B cell (primary cell): ENCODE measurements at places on chromosomes 1 and 21. TPM values are rescaled to one million over a fixed set of nuclear protein-coding genes. Genes with fewer than 3 reads are reported as not detected.
A peak's percentile ranks its signal among the peaks of the same experiment; 100 is the strongest.

DNA sequence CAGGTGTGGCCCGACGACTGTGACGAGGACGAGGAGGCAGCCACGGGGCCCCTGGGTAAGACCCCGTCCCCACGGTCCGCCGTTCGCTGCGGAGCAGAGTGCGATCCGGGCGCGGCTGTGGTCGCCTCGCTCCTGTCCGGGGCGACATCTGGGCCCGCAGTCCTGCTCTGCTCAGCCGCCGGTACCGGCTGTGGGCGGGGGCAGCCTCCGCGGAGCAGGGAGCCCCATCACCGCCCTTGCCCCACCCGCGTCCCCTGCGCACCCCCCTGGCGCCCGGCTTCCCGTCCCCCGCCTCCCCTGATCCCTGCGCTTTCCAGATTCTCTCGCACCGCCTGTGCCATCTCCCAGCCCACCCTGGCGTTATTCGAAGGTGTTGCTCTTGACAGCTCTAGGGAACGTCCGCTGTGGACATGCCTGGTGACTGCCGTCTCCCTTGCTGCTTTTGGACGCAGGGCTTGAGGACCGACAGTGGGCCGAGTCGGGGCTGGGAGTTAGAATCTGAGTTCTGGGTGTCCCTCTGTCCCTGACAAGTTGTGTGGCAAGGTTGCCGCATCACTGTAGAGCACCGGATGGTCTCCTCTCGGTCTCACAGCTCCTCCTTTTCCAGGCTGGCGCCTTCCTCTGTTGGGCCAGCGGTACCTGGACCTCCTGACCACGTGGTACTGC lies 596 bp downstream of the TOR3A start:
- H3K27me3 ChIP-seq, result no peaks in the 10 kb centered on the region
- H3K36me3 ChIP-seq, result peaks cover 1% of the 10 kb centered on the region
- H3K4me3 ChIP-seq, result peak overlapping the region; percentile 78
- H3K4me1 ChIP-seq, result peaks cover 45% of the 10 kb centered on the region
- H3K27ac ChIP-seq, result peak overlapping the region; percentile 94
- peak; percentile 65 for DNase-seq

- H3K4me1 ChIP-seq, result no peaks in the 10 kb centered on the region
- H3K4me3 ChIP-seq, result no peak overlapping the region
- H3K36me3 ChIP-seq, result no peaks in the 10 kb centered on the region
- H3K27ac ChIP-seq, result no peak overlapping the region
- H3K27me3 ChIP-seq, result no peaks in the 10 kb centered on the region
Measured at GRCh38 chr1:224668984-224669383, 52.9 kb downstream of the CNIH3 start.

Gene PTGER3
- polyA plus RNA-seq, result 0.03 TPM in 1 of 2 replicates, not detected in the other

GRCh38 chr1:93081716-93082115 lies 2.6 kb downstream of the MTF2 start:
- no peak for DNase-seq
- no peak overlapping the region for H3K27ac ChIP-seq

DNA sequence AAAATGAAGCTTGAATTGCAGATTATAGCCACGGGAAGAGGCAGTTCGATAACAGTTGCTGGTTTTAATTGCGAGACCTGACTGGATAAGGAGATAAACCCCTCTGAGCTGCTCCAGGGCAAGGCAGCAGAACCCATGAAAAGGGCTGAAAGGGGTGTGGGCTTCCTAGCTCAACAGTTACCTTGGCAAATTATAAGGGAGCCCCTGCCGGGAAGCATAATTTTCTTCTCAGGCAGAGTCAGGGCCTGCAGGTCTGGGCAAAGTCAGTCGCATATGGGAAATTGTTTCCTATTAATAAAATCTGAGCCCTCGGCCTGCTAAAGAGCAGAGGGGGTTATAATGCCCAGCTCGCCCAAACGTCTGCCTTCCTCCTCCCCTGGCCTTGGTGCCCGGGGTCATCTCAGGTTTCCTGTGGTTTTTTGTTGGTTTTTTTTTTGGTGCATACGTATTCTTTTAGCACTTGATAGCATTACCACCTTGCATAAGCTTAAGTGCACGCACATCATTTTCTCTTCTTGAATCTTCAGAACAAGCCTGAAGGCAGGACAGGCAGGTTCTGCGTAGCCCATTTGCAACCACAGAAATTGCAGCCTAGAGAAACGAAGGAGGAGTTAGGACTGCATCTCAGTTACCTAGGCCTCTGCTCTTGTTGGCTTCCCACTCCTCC lies 33.9 kb upstream of the SELENON start:
- no peaks in the 10 kb centered on the region for H3K36me3 ChIP-seq
- no peak for DNase-seq
- H3K4me3 ChIP-seq, result no peak overlapping the region
- no peaks in the 10 kb centered on the region for H3K27me3 ChIP-seq
- peaks cover 9% of the 10 kb centered on the region for H3K4me1 ChIP-seq
- H3K27ac ChIP-seq, result no peak overlapping the region

Gene RAB25
- 0.81 and 2.2 TPM in 2 replicates for polyA plus RNA-seq

Gene L1TD1
- polyA plus RNA-seq, result 0.09 and 0.12 TPM in 2 replicates

- no peak overlapping the region for H3K4me3 ChIP-seq
- no peak for DNase-seq
- no peak overlapping the region for H3K27ac ChIP-seq
- no peaks in the 10 kb centered on the region for H3K36me3 ChIP-seq
- H3K4me1 ChIP-seq, result no peaks in the 10 kb centered on the region
- no peaks in the 10 kb centered on the region for H3K27me3 ChIP-seq
Measured at GRCh38 chr1:183723571-183723970, 70.5 kb upstream of the APOBEC4 start.

Gene AIM2
- polyA plus RNA-seq, result 14.4 and 40.4 TPM in 2 replicates

DNA sequence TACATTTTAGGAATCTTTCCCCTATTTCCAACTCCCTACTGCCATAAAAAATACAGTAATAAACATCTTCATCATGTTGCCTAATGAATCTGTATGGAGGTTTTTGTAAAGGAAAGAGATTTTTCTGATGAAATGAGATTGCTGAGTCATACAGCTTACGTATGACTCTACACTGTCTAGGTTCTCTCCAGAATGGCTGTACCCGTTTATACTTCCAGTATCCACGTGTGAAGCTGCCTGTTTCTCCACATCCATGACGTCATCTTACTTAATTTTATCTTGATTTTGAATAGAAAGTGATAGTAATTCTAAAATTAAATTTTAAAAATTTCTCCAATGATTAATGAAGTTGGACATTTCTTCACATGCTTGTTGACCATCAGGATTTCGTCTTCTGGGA lies 103.7 kb downstream of the COQ8A start:
- DNase-seq, result no peak
- no peak overlapping the region for H3K27ac ChIP-seq
- no peaks in the 10 kb centered on the region for H3K4me1 ChIP-seq
- H3K27me3 ChIP-seq, result peaks cover 4% of the 10 kb centered on the region
